Epithelial cell of prostate (primary cell): ENCODE measurements at places on chromosomes 6 and 20.

- no peak for DNase-seq
Measured at GRCh38 chr20:48731536-48731935, 96.3 kb downstream of the PREX1 start.

DNA sequence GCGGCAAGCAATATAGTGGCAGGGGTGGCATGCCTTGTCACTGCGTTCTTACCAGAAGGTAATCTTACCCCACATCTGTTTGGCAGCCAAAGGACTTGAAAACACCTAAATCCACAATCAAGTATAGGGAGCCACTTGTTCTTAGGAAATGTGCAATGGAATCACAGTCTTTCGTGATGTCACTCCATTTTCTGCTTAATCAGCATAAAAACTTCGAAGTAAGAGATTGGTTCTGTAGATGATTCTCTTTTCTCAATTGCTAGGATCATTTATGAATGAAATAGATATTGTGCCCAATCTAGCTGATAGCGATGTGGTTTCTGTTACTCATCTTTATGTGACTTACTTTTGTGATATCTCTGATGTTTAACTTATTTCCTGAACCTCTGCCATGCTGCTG lies 89.0 kb downstream of the SLC22A3 start:
- DNase-seq: no peak

DNA sequence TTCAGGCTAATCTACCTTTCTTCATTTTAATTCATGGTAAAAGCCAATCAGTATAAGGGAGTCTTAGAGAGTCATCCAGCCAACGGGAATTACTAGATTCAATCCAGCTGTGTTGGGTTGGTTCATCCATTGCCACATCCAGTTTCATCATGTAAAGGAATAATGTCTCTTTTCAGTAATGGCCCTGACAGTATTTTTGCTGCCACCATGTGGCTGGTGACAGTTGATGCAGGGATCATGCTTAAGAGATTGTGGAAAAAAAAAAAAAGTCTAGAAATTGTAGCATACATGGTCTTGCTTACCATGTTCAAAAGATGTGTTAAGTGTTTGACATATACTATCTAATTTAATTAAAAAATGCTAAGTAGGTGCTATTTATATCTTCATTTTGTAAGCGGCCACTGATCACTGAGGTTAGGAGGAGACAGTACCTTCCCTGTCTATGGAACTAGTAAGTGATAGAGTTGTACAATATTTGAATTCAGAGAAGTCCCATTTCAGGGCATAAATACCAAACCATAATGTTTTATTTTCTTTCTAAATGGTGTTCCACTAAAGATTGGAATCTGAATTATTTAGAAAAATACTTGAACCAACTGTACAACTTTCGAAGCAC lies 135.9 kb downstream of the KHDRBS2 start:
- peak; percentile 3 for DNase-seq

DNA sequence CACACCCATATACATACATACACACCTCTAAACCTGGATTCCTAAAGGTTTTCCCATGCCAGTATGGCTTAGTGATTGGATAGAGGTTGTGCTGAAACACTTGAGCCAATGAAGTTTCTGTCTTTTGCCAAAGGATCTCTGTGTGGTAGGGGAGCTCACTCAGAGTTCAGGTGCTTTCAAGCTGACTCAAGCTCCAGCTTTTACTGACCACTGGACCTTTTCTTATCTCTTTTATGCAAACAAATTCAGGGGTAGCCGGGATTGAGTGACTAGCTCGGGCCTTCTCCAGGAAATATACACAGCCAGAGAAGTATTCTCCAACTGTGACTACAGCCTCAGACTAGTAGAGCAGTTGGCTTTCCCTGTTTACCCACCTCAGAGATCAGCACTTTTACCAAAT lies 21.5 kb upstream of the DSE start:
- no peak for DNase-seq

GRCh38 chr6:126773112-126773805 lies 345.2 kb upstream of the RSPO3 start:
- DNase-seq: no peak

- no peak for DNase-seq
Measured at GRCh38 chr20:60142587-60142986, 184.4 kb downstream of the CDH26 start.

DNA sequence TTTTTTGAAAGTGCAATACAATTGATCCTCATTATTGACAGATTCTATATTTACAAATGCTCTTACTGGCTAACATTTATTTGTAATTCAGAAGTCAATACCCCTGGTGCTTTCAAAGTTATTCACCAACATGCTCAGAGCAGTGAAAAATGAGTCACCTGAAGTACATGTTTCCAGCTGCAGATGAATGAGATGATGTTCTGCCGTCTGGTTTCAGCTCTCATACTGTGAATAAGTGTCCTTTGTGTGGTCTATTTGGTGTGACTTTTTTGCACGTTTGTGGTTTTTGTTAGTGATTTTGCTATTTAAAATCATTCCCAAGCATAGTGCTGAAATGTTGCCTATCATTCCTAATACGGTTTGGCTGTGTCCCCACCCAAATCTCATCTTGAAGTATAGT lies 22.3 kb upstream of the EYA4 start:
- peak; percentile 10 for DNase-seq

DNA sequence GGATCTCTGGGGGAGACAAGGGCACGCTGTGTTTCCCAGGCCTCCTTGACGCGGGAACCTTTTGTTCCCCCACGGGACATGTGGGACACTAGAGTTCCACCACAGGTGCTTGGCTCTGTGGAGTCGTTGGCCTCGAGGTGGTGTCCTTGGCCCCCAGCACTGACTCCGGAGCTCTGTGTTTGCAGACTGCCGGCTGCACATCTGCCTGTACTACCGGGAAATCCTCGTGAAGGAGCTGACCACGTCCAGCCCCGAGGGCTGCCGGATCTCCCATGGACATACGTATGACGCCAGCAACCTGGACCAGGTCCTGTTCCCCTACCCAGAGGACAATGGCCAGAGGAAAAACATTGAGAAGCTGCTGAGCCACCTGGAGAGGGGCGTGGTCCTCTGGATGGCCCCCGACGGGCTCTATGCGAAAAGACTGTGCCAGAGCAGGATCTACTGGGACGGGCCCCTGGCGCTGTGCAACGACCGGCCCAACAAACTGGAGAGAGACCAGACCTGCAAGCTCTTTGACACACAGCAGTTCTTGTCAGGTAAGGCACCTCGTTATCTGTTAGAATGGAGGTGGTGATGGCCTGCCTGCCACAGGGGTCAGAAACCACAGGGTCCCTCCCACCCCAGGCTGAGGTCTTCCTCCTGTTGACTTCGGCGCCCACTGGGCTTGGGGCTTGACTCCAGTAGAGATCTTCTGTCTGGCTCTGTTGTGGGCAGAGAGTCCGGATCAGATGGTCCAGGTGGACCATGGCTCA lies 9.9 kb downstream of the IRF4 start:
- DNase-seq: no peak

DNA sequence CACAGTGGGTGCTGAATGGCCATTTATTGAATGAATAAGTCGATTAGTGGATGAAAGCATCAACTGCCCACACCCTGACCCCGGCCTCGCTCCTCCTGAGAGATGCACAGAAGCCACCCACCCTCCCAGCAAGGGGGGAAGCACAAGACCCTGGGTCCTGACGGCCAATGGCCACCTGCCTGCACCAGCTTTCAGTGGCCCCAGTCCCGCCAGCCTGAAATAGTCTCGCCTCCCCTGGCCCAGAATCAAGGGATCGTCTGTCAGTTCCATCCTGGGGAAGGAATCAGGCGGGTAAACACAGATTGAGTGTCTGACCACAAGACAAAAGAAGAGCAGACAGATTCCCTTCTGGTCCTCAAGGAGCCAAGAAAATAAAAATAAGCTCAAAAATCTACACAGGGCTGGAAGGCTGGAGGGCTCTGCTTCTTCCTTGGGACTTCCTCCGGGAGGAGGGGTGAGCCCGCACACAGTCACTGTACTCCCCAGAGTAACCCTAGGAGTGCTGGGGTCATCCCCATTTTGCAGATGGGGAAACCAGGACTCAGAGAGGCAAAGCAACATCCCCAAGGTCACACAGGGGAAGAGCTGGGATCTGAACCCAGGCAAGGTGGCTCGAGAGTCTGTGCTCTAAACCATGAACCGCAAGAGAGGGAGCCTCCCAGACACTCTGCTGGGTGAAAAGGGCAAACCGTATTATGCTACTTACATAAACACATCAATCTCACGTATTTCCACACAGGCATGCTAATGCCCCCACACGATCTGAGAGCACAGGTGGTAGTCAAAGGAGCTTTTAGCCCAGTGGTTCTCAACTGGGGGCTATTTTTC lies 7.8 kb downstream of the PREX1 start:
- no peak for DNase-seq

DNA sequence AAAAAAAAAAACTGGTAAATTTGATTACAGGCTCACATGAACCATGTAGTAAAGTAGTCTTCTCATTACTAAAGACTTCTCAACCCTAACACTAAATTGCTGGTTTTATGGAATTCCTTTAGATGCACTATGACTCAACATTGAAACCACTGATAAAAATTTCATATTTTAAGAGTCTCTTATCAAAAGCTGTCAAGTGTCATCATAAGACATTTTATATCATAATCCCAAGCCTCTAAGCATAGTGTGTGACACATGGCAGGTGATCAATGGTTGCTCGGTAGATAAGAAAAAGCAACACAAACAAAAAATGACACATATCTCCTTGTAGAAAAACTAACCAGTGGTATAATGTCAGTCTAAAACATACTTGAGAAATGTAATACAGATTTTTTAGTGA lies 258.4 kb downstream of the RNGTT start:
- DNase-seq: no peak

- DNase-seq: no peak
Measured at GRCh38 chr6:108656836-108657235, 96.1 kb downstream of the FOXO3 start.

DNA sequence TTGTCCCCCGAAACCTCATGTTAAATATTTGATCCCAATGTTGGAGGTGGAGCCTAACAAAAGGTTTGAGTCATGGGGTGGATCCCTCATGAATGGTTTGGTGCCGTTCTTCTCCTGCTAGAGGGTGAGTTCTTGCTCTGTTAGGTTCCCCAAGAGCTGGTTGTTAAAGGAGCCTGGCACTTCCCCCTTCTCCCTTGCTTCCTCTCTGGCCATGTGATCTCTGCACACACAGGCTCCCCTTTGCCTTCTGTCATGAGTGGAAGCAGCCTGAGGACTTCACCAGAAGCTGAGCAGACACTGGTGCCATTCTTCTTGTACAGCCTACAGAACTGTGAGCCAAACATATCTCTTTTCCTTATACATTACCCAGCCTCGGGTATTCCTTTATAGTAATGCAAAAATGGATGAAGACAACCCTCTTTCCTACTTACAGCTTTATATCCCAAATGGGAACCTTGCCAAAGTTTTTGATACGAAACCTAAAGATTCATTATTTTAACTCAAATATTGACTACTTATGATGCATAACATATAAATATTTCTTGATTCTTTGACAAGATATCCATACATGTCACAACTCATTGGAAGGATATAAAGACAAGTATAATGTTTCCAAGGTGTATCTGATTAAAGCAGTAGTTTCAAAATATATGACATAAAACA lies 61.0 kb downstream of the RNF182 start:
- DNase-seq: no peak

DNA sequence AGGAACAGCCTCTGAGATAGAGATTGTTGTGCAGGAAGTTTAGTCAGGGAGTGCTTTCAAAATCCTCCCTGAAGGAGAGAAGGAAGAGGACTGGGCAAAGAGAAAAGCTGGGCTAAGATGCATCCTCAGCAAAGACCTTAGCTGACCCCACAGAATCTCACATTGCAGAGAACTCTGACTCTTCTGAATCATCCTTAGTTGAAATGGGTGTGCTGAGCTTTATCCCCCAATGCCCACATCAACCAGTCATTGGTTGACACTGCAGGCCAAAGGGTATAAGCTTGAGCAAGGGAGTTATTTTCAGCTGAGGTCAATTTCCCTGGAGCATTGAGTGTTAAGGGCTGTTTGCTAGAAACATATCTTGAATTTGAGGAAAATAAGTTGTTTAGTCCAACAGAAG lies 732.2 kb downstream of the CBLN4 start:
- no peak for DNase-seq

- no peak for DNase-seq
Measured at GRCh38 chr6:140752234-140752633, 1377.8 kb upstream of the CITED2 start.

DNA sequence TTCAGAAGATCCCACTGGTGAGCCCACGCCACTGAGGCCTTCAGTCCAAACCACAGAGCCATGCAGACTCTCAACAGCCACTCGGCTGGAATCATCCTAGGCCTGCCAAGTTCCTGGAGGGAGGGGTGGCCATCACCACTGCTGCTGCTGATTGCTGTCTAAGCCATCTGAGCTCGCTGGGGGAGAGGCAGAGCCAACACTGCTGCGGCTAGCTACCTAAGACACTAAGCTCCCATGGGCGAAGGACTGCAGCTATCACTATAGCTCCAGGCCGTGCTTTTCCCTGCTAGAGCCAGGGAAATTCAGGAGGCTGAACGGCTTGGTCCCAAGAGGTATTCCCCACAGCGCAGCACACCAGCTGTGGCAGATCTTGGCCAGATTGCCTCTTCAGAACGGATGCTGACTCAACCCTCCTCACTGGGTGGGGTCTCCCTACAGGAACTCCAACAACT lies 73.6 kb downstream of the TBC1D32 start:
- no peak for DNase-seq

DNA sequence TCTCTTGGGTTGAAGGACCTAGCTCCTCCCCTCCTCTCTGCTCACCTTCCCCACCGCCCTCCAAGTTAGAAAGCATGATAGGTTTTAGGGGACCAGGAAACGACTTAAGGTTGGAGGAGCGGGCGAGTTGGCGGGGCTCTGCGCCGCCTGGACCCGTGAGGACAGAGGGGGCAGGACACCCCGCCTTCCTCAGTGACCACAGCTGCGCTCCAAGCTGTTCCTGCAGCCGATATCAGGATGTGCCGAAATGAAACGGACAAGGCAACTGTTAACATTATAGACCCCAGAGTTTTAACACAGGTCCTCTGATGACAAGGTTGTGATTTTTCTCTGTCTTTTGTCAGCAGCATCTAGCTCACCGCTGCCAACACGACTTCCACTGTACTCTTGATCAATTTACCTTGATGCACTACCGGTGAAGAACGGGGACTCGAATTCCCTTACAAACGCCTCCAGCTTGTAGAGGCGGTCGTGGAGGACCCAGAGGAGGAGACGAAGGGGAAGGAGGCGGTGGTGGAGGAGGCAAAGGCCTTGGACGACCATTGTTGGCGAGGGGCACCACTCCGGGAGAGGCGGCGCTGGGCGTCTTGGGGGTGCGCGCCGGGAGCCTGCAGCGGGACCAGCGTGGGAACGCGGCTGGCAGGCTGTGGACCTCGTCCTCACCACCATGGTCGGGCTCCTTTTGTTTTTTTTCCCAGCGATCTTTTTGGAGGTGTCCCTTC lies at the start of gene GRM1:
Gene GRM1, plus strand, starts transcription at position 212 of the 722 bp plus-strand sequence. Its CDS starts 456 bp downstream, at position 668.
- no peak for DNase-seq

DNA sequence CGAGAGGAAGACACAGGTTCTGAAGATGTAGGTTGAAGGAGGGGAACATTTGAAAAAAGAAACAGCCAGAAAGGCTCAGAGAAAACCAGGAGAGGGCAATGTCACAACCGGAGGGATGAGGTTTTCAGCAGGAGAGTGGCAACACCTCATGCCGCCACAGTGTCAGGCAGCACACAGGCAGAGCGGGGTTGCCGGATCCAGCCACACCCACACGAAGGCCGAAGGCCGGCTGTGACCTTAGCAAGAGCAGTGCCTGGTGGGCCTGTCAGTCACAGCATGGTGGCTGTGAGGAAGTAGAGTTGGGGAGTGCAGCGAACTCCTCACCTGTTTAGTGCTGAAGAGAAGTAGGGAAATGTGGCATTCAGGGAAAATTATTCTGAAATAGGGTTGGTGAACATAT lies 14.0 kb downstream of the HDDC2 start:
- no peak for DNase-seq
